ENCODE measurements at places on chromosomes 1 and 21.

DNA sequence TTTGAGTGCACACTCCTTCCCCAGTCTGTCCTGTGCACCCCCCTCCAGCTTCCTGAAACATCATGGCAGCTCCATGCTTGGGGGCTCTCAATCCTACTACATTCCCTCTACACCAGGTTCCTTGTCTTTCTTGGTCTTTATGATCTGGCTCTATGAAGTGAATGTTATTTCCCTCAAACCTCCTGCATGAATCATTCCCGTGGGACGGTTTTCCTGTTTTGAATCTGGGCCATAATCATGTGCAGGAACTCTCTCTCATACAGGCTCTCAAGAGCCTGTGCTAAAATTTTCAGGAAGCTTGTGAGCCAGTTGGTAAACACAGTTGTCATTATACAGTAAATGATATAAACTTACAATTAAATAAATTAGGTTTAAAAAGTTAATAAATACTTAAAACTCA, 89.8 kb upstream of the KCNE2 start:
- no peak for DNase-seq

DNA sequence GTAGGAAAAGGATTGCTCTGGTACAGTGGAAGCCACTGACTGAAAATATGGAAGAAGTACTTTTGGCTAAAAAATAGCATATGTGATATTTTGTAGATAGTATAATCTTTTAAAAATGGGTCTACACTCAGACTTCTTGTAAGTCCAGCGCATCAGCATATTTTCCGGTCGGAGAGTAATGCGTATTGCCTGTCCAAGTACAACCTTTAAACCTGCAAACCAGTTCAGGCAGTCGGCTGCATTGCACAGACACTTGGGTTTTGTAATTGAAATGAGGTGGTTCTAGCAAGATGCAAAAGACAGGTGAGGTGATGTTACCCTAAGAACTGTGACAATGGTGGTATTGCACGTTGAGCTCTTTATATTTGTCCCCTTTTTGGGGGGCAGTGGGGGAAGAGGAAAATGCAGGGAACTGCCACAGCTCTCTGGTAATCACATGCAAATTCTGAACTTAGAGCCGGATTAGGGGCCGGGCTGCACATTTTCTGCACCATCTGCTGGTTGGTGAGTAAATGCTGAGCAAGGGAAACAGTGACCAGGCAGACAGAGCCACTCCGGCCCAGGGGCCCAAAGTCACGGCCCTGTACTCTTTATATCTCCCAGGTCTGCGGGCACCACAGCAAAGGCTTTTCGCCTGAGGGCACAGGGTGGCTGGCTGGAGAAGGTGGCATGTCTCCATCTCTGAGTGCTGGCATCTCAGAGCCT, 2.3 kb downstream of the GPR137B start:
- DNase-seq = no peak

DNA sequence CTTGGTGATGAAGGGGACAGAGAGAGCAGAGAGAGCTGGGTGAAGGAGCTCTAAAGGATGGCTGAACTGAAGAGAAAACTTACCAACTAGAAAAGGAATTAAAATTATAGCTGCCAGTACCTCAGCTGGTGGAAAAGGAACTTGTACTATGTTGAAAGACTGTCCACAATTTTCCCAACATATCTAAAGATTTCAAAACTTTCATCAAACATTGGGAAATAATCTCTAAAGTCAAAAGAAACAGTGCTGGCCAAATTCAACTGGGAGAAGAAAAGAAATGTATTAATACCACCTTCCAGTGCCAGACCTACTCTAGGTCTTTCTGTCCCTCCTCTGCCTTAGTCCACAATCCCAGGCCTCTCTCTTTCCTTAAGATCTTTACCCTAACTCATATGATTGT, 6.1 kb downstream of the SMG5 start:
- DNase-seq = no peak

DNA sequence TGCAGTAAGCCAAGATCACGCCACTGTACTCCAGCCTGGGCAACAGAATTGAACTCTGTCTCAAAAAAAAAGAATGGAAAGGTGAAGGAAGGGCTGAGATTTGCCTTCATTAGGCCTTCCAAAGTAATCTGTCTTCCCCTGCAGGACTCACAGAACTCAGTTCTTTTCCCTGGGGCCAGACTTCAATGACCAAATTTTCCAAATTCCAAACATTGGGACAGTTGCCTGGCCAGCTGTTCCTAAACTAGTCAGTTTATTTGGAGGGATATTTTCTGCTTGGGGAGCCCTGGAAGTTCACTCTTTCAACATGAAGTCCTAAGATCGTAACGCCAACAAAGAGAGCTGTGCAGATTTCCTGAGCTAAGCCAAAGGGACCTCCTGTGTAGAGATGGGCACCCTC, 5.4 kb upstream of the DEDD start:
- DNase-seq = no peak

DNA sequence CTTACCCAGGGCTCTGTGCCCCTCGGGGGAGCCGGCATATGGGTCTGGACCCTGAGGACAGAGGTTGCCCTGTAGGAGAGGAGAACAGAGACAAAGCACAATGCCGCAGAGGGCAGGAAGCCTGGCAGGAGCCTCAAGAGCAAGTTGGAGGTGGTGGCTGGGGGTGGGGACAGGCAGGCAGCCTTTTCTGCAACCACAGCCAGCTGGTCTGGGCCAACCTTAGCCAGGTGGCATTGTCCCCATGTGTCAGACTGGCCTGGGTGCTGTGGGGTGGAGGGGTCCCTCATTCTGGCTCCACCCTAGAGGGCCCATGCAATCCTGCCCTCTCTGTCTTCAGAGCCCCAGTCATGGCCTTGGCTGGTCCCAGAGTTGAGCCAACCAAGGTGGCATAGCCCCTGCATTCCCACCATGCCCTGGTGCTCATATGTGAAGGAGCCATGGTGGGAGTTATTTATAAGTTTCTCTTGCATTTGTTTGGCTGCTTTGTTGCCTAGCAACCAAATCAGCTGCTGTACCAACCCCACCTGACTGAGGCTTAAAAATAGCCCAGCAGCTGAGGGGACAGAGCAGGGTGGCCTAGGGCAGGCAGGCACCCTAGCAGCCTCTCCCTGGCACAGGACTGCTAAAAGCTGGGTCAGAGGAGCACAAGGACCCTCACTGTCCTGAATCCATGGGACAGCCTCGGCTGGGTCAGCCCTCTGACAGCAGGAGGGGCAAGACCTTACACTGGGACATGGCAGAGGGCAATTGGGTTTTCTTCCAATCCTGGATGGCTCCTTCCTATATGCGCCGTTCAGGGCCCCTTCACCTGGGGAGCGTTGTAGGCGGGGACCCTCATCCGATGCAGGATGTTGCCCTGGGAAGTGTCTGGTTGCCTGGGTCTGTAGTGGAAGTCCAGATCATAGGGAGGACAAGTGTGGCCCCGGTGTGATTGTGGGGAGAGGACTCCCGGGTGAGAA, 19.5 kb downstream of the MAP7D1 start:
- DNase-seq = no peak

DNA sequence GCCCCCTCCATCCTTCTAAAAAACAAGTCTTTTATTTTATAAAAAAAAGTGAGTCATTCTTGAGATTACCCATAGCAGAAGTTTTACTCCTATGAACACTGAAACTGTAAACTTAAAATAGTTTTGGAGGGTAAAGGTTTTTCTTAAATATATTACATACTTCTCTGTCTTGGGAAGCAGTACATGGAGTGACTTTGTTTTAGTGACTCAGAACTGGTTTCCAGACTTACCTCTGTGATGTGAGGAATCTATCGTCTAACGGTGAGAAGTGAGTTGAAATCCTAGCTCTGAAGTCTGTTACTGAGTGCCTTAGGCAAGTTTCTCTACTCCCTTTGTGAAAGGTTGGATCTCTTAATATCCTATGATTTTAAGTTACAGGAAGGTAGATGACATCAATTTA, 176.3 kb upstream of the POU3F1 start:
- DNase-seq = no peak

DNA sequence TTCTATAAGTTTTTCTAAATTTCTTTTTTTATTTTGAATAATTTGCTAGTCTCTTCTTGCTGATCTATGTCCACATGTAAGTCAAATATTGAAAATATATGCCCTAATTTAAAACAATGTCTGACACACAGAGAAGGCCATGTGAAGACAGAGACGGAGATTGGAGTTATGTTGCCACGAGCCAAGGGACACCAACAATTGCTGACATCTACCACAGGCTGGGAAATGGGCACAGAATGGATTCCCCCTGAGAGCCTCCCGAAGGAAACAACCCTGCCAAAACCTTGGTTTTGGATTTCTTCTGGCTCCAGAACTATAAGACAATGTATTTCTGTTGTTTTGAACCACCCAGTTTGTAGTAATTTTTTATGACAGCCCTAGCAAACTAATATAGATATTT, 485.0 kb upstream of the ZRANB2 start:
- DNase-seq = no peak

All from activated CD8-positive, alpha-beta memory T cell treated with anti-CD3 and anti-CD28 coated beads, Interleukin-2, amount 50 U/mL, for 4 hours (primary cell).